Astrocyte of the hippocampus (primary cell): ENCODE measurements at places on chromosomes 16 and 17.

DNA sequence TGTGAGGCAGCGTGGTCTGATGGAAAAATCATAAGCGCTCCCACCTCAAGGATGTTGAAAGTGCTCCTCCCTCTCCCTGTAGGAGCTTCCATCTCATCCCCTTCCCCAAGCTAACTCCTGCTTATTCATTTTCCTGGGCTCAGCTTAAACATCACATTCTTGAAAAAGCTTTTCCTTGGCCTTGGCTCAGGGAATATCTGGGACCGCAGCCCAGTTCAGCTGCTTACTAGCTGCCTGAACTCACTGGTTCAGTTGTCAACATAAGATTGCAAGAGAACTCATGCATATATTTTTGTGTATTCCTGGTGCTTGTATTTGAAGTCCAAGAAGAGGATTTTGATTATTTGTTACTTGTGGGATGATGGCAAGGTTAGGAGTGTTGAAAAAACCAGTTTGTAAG is 91.5 kb downstream of the UTP18 start:
- peak; percentile 91 for DNase-seq

- peak; percentile 75 for DNase-seq
Observed at GRCh38 chr16:21301168-21301894, 23.2 kb upstream of the CRYM start.

DNA sequence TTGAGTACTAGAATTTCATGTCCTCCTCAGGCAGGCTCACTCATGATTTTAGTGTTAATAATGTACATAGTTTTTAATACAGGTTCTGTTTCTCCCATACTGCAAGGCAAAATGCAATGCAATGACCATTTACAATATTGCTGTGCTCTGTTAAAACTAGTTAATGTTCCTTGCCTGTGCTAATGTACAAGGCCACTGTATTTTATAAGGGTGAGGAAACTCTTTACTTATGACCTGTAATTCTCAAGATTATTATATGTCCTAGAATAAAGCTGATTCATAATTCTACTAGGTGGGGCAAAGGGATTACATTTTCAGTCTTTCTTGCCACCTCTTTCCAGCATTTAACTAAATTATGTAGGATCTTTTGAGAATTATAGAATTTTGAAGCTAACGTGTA is 19.4 kb downstream of the TMIGD1 start:
- no peak for DNase-seq

- no peak for DNase-seq
Observed at GRCh38 chr17:79803997-79804855, 7.3 kb upstream of the CBX8 start.

- DNase-seq: peak; percentile 29
Observed at GRCh38 chr17:42342242-42343008, 45.8 kb downstream of the STAT3 start.

- peak; percentile 61 for DNase-seq
Observed at GRCh38 chr16:85878875-85879274, 20.1 kb upstream of the IRF8 start.

- DNase-seq: no peak
Observed at GRCh38 chr17:2190014-2190413, 113.6 kb downstream of the SMG6 start.

GRCh38 chr17:72008236-72008876 is 112.5 kb upstream of the SOX9 start:
- no peak for DNase-seq

- DNase-seq: peak; percentile 46
Observed at GRCh38 chr17:15475631-15476354, 8.4 kb upstream of the CDRT4 start.

DNA sequence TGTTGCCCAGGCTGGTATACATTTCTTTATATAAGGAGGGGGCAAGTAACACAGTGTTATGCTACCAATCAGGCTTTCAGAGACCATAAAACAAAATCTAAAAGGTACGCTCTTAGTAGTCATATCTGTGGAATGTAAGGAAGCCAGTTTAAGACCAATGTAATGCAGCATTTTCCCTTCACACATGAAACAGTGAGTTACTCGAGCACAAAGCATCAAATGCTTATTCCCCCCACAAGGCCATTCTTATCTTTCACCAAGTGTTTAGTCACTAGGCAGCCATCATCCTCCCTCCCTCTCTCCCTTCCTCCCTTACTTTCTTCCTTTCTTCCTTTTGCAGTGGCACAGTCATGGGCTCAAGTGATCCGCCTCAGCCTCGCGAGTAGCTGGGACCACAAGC is 12.8 kb downstream of the HMOX2 start:
- peak; percentile 88 for DNase-seq

GRCh38 chr16:17451843-17452242 is 18.9 kb downstream of the XYLT1 start:
- DNase-seq: no peak

DNA sequence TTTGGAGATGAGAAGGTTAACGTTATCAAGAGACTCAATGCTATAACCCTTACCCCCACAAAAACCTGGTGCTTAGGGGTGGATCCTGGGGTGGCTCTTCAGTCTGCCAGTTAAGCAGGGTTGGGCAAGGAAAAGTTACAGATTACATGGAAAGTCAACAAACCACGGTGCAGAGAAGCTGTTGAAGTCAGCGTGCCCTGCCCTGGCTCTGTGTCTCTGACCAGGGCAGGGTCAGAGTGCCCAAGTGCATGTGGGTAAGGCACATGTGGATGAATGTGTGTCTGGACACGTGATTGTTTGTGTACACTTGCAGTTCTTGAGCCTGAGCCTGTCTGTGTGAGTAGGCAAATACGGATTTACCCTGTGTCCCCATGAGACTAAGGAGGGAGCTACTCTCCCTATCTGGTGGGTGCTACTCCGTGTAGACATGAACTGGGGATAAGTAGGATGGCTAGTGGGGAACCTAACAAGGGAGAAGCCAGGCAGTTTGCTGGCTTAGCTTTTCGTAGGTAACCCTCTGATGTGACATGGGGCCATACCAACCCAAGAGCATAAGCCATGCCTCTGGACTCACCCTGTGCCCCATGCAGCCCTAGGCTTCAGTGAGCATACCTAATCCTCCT is 5.5 kb downstream of the IGFBP4 start:
- no peak for DNase-seq

- no peak for DNase-seq
Observed at GRCh38 chr17:39051001-39051585, 83.9 kb upstream of the FBXO47 start.

DNA sequence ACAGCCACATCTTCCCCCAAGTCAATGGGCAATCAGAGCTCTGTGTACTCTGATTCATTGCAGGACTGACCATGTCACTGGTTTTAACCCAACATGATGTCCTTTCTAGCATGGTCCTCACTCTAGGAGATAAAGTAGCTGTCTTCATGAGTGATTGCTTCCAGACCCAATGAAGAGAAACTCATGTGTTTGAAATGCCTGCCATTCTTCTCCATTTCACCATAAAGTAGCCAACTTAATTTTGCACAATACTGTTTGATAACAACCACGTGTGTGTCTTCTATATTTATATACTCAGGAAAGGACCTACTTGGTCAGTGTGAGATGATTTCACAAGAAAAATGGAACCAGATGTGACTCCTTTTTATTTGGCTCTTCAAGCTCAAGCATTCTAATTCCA is 172.5 kb downstream of the AXIN2 start:
- DNase-seq: no peak

DNA sequence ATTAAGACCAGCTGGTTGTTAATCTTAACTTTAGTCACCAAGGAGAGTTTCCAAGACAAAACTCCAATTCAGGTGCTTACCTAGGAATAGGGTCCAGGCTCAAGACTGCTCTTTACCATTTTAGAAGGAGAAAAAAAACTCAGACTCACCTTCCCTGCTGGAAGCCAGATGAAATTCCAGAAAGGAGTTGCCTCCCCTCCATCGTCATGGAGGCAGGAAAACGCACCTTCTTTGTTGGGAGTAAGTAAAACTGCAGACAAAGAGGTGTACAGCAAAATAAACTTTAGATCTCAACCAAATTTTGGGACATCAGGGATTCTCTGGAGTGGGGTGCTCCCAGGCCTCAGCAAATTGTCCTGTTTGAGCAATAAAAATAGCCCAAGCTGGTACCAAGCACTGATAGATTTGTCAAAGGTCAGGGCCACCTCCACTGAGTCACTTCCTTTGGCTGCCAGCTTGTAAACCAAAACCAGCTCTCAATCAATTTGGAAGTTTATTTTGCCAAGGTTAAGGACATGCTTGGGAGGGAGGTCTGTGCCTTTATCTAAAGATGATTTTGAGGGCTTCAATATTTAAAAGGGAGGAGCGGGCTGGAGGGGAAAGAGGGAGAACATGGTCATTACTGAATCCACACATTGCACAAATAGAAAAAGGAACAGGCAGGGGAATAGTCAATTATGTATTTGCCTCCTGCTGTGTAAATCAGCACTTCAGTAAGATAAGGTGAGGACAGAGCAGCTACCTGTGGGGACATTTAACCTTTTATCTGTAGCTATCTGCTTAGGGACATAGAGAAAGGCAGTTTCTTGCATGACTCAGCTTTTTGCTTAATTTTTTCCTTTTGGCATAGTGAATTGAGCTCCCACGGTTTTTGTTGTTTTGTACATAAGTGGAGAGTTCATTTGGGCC is 1.5 kb upstream of the ALDH3A2 start:
- peak; percentile 13 for DNase-seq

DNA sequence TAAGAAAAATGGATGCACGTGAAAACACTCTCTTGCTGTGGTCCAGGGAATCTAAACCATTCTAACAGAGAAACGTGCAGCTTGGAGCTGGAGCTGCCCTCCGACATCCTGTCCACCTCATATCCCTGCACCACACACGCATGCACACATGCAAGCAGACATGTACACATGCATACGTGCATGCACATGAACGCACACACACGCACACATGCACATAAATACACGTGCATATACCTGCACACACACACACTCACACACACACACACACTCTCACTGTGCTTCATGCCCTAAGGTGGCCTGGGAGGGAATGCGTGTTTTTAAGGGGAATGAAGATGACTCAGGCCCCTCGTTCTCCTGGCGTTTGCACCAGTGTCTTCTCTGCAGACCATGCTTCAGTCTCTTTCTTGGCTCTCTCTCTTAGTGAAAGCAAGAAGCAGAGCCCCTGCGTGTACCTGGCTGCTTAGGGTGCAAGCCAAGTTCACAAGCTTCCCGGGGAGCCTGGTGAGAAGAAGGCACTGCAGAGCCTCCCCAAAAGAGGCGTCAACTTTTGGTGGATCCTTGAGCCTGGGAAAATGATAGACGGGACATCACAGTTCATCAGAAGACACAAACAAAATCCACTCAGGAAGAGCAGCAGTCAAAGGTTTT is 72.8 kb downstream of the GOSR1 start:
- no peak for DNase-seq

DNA sequence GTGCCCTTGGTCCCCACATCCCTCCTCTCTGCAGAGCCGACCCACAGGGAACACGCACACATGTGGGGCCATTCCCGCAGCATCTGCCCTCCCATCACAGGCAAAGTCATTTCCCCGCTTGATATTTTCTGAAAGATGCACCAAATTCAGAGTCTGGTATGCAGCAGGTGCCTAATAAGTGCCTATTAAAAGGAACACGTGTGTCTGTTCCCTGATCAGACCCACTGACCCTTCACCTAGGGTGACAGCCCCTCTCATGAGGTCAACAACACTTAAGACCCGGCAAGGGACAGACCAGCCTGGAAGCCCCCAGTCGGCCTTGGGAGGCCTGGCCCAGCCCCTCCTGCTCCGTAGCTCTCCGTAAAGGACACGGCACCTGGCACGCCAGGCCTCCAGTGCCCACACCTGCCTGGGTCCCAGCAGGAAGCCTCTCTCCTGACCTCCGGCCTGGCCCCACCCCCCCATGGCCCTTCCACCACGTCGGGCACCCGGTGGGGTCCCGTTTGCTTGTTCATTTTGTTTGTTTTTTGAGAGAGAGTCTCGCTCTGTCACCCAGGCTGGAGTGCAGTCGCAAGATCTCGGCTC is 20.0 kb downstream of the UNKL start:
- no peak for DNase-seq

DNA sequence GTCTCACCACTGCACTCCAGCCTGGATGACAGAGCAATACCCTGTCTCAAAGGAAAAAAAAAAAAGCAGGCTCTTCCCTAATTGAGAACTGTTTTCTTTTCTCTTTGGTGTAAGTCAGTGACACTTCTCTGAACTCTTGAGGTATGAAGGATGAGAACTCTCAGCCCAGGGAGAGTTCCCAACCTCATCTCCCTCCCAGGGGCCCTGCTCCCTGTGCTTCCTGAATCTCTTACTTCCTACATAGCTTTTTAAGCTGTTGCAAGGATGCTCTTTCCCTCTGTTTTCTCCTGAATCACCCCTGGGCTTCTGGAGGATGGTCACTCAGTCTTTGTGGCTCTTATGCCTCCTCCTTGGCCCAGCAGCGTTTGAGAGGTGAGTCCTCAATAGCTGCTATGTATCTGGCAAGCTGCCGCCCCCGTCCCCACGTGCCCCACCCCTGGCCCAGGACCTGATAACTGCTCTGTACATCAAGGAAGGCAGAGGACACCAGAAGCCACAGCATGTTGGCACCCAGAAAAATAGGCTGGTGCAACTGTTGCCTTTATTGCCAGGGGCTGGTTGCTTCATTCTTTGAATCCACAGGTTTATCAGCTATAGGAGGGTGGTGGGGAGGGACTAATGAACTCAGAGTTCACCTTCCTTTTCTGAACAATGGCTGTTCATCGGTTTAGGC is 24.0 kb downstream of the IGF2BP1 start:
- no peak for DNase-seq

DNA sequence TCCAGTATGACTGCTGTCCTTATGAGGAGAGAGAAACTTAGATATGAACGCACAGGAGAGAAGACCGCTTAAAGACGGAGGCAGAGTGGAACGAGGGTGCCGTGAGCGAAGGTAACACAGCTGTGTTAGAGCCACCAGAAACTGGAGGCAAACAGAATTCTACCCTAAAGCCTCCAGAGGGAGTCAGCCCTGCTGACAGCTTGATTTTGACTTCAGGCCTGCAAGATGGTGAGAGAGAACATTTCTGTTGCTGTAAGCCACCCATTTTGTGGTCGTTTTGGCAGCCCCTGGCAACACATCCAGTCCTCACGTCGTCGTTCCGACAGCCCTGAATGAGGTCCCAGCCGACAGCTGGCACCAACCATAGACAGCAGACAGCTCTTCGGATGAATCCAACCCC is 2.8 kb upstream of the SPATA2L start:
- DNase-seq: peak; percentile 0

DNA sequence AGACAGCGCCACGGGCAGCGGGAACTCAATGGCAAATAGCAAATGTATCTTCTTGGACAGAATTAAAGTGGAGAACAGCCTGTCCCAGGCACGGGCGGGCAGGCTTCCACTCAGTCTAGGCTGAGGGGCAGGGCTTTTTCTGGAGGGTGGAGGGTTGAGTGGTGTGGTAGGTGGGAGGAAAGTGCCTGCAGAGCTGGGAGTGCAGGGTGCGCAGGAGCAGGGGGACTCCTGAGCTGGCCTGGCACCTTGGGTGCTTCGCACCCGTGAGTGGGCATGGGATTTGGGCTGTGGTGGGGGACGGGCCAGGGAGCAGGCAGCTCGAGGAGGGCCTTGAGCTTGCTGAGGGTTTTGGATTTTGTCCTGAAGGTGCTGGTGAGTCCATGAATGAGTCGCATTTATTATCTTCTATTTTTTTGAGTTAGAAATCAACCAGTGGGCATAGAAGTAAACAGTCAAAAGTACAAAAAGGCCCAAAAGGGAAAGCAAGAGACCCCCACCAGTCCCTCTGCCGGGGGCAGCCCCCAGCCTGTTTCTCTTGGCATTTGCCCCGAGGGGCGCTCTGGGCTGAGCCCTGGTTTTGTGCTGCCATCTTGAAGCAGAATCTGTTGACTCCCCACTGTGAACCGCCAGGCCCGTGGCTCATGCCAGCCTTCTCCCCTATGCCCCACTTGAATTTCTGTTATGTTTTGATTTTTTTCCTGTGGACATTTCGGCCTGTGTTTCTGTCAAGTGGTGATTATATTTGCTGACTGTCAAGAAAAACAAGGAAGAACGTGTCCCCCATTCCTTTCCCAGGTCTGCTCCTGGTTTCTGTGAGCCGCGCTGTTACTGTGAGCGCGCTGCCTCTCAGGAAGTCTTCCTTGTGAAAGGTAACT is 8.2 kb downstream of the ADORA2B start:
- no peak for DNase-seq
